ENCODE measurements at places on chromosomes 4 and X.

- no peak for DNase-seq
These were observed 94.3 kb upstream of the PLAC1 start for GRCh38 chrX:134752558-134752957.

DNA sequence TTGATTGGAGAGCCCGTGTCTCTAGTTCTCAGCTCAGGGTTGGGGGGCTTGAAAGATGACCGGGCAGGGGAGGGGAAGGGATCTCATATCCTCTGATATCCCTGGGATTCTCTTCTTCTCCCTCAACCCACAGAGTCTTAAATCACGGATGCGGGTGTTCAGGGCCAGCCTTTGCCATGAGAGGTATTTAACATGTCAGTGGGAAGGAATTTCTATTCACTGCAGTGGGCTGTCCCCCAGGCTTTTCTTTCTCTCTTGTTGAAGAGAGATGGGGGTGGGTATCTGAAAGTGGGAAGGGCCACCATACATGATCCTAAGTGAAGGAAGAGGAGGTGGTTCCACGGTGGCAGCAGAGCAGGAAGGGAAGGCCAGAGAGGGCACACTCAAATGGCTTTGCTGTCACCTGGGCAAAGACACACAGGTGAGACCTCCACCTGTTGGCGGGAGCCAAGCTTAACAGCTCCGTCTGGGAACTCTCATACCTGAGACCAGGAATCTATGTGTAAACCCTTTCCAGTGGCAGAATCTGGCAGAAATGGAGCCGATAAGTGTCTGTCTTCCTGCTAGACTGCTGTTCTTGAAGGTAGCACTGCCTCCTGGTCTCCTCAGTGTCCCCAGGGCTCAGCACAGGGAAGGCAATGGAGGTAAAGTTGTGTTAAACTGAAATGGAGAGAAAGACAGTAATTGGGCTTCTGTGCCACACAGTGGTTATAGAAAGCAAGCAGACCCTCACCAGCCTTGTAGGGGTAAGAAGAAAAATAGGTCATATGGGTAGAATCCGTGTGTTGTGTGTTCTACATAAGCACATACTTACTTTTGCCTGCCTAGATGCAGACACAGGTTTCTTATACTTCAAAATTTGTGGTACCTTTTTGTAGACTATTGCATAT is 49.4 kb downstream of the RHOH start:
- no peak for DNase-seq

- no peak for DNase-seq
These were observed 15.0 kb downstream of the AGA start for GRCh38 chr4:177427192-177427591.

DNA sequence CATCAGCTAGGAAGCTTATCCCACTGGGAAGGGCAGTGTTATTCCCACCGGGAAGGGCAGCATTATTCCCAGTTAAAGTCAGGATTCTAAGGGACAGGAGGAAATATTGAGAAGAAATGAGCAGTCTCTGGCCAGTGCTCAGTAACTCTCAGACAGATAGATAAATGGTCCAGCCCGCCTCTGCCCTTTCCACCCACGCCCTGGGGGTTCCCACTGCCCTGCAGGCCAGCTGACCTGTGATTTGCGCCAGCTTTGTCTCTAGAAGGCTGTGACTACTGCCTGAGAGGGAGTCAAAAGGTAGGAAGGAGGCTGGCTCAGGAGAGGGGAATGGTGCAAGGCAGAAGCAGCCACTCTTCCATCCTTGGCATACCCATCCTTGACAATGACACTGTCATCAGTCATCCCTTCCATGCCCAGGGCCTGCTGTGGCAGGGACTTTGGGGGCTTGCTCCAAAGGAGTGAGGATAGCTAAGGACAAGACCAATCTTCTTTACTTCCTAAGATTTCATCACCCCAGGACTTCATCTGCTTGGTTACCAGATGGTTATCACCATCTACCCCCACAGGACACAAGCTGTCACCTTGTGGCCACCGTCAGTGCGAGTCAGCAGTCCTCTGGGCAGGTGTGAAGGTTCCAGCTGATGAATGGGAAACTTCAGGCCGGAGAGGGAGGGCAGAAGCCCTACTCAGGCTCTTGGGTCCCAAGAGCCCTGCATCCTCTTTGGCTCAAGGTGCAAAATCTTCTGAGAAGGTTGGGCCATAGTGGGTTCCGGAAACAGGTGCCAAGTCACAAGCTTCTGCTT is 49.5 kb downstream of the SEPSECS start:
- DNase-seq: no peak

DNA sequence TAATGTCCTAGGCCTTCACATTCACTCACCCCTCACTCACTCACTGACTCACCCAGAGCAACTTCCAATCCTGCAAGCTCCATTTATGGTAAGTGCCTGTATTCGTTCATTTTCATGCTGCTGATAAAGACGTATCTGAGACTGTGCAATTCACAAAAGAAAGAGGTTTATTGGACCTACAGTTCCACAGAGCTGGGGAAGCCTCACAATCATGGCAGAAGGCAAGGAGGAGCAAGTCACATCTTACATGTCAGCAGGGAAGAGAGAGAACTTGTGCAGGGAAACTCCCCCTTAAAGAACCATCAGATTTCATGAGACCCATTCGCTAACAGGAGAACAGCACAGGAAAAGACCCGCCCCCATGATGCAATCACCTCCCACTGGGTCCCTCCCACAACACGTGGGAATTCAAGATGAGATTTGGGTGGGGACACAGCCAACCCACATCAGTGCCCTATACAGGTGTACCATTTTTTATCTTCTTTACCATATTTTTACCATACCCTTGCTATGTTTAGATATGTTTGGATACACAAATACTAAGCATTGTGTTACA is 18.2 kb upstream of the TLR1 start:
- DNase-seq: no peak

DNA sequence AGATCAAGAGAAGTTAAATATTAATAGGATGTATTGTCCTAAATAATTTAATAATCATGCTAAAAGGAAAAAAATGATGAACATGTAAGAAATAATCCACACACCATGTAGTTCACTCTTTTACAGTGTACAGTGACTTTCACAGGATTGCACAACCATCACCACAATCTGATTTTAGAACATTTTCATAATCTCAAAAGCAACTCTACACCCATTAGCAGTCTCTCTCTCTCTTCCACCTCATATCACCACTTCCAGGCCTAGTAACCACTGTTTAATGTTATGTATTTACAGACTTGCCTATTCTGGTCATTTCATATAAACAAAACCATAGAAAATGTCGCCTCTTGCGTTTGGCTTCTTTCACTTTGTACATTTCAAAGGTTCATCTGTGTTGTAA is 153.4 kb downstream of the FSTL5 start:
- DNase-seq: no peak

- no peak for DNase-seq
These were observed 1.6 kb downstream of the RCHY1 start for GRCh38 chr4:75512386-75513211.

GRCh38 chr4:5925419-5926200 is 32.7 kb upstream of the CRMP1 start:
- DNase-seq: no peak

- no peak for DNase-seq
These were observed 180.7 kb upstream of the PGRMC2 start for GRCh38 chr4:128468123-128468989.

All from stimulated activated CD4-positive, alpha-beta T cell treated with anti-CD3 and anti-CD28 coated beads, Interleukin-4, amount 100 ng/mL, for 4 hours (primary cell).